GM23248 (cell line): ENCODE measurements at places on chromosomes 7 and 10. TPM values are rescaled to one million over a fixed set of nuclear protein-coding genes. Genes with fewer than 3 reads are reported as not detected.

Gene ACHE
- 0.14 TPM in 1 of 2 replicates, not detected in the other for polyA plus RNA-seq

DNA sequence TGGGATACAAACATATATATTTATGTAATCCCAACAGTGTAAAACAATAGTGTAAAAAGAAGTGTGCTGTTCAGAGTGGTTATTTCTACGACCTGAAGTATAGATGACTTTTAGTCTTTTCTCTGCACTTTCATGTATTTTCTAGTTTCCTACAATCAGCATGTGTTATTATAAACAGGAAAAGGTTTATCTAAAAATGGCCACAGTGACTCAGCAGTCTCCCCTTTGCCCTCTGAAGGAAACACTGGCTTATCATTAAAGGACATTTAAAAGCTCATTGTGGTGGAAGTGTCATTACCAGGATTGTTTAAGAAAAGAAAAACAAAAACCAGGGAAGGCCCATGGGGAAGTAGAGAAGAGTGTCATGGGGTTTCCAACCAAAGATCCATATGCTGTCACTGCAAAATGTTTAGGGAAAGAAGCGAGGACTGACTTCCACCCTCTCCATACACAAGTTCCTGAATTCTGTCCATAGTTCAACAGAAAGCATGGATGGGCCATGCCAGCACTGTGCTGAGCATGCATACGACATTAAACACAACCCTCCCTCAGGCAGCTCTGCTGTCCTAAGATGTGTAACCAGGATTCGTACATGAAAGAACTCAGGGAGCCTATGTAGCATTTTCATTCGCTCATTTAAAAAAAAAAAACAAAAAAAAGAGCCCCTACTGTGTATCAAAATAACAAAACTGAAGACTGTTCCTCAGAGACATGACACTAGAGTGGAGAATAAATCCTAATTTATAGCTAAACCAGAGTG, 10.2 kb downstream of the CYREN start:
- peak; percentile 14 for DNase-seq

- DNase-seq = peak; percentile 70
Measured at GRCh38 chr7:116588641-116589594, 64.1 kb downstream of the CAV1 start.

DNA sequence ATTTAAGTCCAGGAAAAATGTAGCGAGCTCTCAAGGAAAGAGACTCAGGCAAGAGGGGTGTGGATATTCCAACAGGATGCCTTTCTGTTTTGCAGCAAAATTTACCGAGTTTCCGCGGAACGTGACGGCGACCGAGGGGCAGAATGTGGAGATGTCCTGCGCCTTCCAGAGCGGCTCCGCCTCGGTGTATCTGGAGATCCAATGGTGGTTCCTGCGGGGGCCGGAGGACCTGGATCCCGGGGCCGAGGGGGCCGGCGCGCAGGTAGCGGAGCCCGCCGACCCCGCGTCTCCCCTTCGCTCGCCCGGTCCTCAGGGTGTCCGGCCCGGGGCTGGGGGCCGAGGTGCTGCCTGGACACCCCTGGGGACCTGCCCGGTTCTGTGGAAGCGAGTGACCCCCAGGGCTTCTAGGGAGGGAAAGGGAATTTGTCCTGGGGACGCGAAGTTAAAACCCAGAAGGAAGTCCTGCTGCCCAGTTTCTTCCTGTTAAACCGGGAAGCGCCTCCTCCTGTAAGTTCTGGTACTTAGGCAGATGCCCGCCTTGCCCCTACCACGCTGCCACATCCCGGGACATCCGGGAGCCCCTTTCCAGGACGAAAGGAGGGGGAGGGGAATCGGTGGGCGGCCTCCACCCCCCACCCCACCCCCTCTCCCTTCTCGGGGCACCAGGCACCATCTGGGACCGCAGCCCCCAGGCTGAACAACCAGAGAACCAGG, 2.5 kb downstream of the VSTM2A start:
- no peak for DNase-seq

DNA sequence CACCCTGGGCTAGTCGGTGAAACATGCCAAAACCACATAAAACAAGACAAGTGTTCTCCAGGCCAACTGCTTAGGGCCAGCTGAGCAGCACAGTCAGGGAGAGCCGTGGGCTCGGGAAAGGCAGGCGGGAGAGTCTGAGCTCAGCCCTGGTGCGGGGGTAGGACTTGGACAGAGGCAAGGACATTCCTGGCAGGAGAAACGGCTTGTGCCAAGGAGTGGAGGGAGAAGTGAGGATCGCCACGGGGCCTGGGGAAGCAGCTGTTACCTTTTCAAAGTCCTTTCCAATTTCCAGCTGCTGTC, 4.2 kb downstream of the ELN start:
- peak; percentile 92 for DNase-seq
